Activated T-cell treated with anti-CD3 and anti-CD28 coated beads, Interleukin-2, amount 50 U/mL, for 72 hours (primary cell): ENCODE measurements at places on chromosomes 2 and 18. TPM values are rescaled to one million over a fixed set of nuclear protein-coding genes. Genes with fewer than 3 reads are reported as not detected.

Gene TTN
- 6.9 TPM for total RNA-seq

DNA sequence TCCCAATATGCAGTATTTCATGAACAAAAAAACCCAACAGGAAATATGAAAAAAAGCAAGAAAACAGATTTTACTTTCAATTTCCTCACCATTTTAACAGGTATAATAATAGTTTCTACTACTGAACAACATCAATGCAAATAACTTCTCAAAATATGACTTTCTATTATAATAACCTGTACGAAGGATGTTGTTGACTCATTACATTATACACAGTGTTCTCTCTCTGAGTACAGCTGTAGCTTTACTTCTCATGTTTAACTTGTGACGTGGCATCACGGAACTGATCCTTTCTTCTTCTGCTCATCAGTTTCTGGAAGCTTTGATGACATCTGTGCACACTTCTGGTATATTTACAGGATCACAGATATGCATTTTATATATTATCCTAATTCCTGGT lies 40.0 kb downstream of the FAM228A start:
- peaks cover 3% of the 10 kb centered on the region for H3K36me3 ChIP-seq
- DNase-seq: peak; percentile 15
- H3K27ac ChIP-seq: peak overlapping the region; percentile 91
- no peaks in the 10 kb centered on the region for H3K27me3 ChIP-seq
- no peak overlapping the region for H3K4me3 ChIP-seq

DNA sequence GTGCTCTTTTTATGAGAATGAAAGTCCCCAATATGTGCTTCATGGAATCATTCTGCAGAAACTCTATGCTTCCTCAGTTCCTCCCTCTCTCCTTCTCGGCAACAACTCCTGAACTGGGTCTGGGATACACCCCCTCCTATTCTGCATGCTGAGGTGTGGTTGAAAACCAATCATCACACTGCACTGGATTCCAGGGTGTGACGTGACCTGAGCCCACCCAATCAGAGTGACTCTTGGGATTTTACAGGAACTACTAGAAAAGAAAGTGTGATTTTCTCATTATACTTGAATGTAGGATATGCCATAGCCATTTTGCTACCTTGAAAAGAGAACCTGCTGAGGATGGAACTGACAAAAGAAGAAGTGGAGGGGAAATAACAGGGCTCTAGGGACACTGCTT lies 36.3 kb downstream of the ACVR1 start:
- no peak for DNase-seq
- H3K4me3 ChIP-seq: no peak overlapping the region
- no peak overlapping the region for H3K27ac ChIP-seq

- H3K27ac ChIP-seq: no peak overlapping the region
- DNase-seq: no peak
- H3K4me1 ChIP-seq: no peaks in the 10 kb centered on the region
These were observed 196.9 kb downstream of the ANKRD30B start for GRCh38 chr18:14944838-14945237.

Gene GPBAR1
- total RNA-seq: 0.76 TPM

- H3K4me1 ChIP-seq: peaks cover 65% of the 10 kb centered on the region
- H3K4me3 ChIP-seq: peak overlapping the region; percentile 95
- H3K27ac ChIP-seq: peak overlapping the region; percentile 86
- H3K27me3 ChIP-seq: no peaks in the 10 kb centered on the region
- peak; percentile 47 for DNase-seq
- peaks cover 6% of the 10 kb centered on the region for H3K36me3 ChIP-seq
These were observed 714 bp downstream of the RPIA start for GRCh38 chr2:88692187-88692586.

- H3K27ac ChIP-seq: no peak overlapping the region
- no peaks in the 10 kb centered on the region for H3K36me3 ChIP-seq
- no peaks in the 10 kb centered on the region for H3K4me1 ChIP-seq
These were observed 119.6 kb upstream of the SLC38A11 start for GRCh38 chr2:165074884-165075283.

DNA sequence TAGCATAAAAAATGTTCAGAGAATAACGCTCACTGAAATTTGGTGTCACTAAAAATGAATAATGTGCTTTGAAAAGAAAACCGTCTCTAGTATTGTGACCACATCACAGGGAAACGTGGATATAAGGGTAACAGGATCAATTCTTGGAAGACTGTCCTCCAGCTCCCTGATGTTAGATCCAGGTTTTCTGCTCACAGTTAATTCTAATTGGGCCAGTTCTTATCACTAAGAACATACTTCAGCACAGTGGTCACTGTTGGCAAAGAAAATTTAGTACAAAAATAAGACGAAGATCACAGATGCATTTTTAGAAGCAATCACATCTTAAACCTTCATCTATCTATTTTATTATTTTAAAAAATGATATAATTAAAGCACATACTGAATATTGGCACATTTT lies 57.0 kb upstream of the CD226 start:
- H3K27me3 ChIP-seq: no peaks in the 10 kb centered on the region
- DNase-seq: no peak
- peaks cover 5% of the 10 kb centered on the region for H3K36me3 ChIP-seq
- H3K27ac ChIP-seq: no peak overlapping the region
- H3K4me1 ChIP-seq: no peaks in the 10 kb centered on the region
- no peak overlapping the region for H3K4me3 ChIP-seq

GRCh38 chr2:80061881-80062280 lies 242.7 kb downstream of the LRRTM1 start:
- no peak overlapping the region for H3K4me3 ChIP-seq
- no peaks in the 10 kb centered on the region for H3K36me3 ChIP-seq
- H3K4me1 ChIP-seq: no peaks in the 10 kb centered on the region
- no peak for DNase-seq
- H3K27ac ChIP-seq: no peak overlapping the region
- no peaks in the 10 kb centered on the region for H3K27me3 ChIP-seq

DNA sequence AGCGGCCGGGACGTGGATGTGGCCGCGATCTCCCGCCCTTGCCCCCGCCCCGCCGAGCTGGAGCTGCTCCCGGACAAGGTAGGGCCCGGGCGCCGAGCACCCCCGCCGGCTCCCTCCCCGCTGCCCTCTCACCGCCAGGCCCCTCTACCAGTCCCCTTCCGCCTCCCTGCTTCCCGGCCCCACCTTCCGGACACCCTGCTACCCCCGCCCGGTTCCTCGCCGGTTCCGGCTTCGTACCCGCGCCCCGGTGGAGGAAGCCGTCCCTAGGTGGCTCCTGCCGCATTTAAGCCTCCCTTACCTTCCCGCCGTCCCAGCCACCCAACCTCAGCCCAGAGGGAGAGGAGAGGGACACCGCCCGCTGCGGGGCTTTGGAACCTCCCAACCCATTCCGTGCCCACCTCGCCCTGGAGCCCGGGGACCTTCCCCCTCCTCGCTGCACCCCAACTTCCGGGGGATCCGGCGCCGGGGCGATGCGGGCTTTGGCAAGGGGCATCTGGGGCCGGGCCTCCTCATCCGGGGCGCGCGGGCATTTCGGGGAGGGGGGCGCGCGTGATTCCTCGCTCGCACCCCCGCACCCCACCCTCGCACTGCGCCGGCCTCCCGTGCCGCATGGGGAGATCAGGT lies 475 bp downstream of the B3GNT2 start:
- peak; percentile 72 for DNase-seq
- H3K4me1 ChIP-seq: peaks cover 33% of the 10 kb centered on the region
- H3K36me3 ChIP-seq: peaks cover 13% of the 10 kb centered on the region
- H3K4me3 ChIP-seq: peak overlapping the region; percentile 94
- no peak overlapping the region for H3K27ac ChIP-seq

DNA sequence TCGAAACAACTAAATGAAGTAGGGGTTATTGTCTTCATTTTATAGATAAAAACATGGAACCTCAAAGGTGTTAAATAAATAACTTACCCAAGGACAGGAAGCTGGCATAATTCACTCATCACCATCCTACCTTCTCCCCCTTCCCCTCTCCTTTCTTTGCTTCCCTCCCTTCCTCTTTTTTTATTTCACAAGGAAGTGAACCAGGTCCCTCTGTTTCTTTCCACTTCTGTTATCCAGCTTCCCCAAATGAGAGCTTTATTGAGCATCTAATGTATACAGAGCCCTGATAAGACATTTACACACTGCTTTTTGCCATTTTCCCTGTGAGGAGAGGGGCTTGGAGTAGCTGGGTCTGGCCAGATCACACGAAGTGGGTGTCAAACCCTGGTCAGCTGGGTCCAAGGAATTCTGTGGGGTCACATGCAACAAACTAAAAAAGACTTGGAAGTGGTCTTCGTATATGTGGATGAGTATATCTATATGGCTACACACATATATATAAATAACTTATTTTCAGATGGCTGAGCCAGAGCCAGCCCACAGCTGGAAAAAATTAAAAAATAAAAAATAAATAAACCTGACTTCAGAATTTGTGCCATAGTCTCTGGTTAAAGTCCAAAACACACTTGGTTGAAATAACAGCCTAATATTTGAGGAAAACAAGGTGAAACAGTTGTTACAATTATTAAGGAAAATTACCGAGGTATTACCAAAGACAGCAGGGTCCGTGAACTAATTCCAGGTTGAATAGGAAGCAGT lies 49.3 kb upstream of the FOSL2 start:
- H3K4me1 ChIP-seq: peaks cover 33% of the 10 kb centered on the region
- no peaks in the 10 kb centered on the region for H3K36me3 ChIP-seq
- H3K27ac ChIP-seq: no peak overlapping the region
- no peaks in the 10 kb centered on the region for H3K27me3 ChIP-seq
- H3K4me3 ChIP-seq: no peak overlapping the region
